ENCODE measurements at places on chromosomes 5 and 9. TPM values are rescaled to one million over a fixed set of nuclear protein-coding genes. Genes with fewer than 3 reads are reported as not detected.

Gene RXRA
- 28.2 TPM for total RNA-seq

Gene EHMT1
- total RNA-seq = 59.6 TPM

Gene POMT1
- total RNA-seq = 48.0 TPM

Gene ZNF483
- 2.4 TPM for total RNA-seq

Gene LECT2
- total RNA-seq = not detected

Gene FKTN
- total RNA-seq = 16.2 TPM

Gene GLRA1
- total RNA-seq = not detected

Gene PLAC8L1
- 0.97 TPM for total RNA-seq

Gene DOCK8
- 0.17 TPM for total RNA-seq

Gene FBP1
- not detected for total RNA-seq

Gene PDE8B
- total RNA-seq = 1.1 TPM

Gene ATG12
- 57.9 TPM for total RNA-seq

Gene IGFBPL1
- 2.8 TPM for total RNA-seq

- peak overlapping the region; percentile 91 for H3K27ac ChIP-seq
- DNase-seq = no peak
- H3K36me3 ChIP-seq = peaks cover 6% of the 10 kb centered on the region
- H3K4me1 ChIP-seq = peaks cover 52% of the 10 kb centered on the region
- no peaks in the 10 kb centered on the region for H3K27me3 ChIP-seq
Observed at GRCh38 chr5:65191554-65192135, 290.1 kb downstream of the ADAMTS6 start.

DNA sequence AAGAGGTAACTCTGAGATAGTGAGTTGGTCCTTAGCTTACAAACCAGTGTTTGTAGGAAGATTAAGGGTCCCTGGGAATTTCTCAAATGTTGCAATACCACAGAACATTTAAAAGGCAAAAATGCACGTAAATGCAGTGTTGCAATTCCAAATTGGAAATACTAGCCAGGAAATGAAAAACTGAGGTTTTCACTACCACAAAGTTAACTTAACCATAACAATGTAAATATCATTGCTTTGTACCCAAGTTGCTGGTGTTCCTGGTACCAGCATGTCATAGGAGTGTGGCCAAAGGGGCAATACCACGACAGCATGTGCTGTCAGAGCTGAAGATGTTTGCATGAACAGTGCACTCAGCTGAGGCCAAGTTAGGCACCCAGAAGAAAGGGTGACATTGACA, 382.9 kb downstream of the GLIS3 start:
- peaks cover 32% of the 10 kb centered on the region for H3K4me1 ChIP-seq
- H3K36me3 ChIP-seq = peaks cover 1% of the 10 kb centered on the region
- no peak overlapping the region for H3K27ac ChIP-seq
- H3K4me3 ChIP-seq = no peak overlapping the region

- peaks cover 32% of the 10 kb centered on the region for H3K4me1 ChIP-seq
- no peak overlapping the region for H3K4me3 ChIP-seq
- H3K27me3 ChIP-seq = no peaks in the 10 kb centered on the region
- H3K27ac ChIP-seq = no peak overlapping the region
Observed at GRCh38 chr5:72366324-72366976, 46.3 kb downstream of the PTCD2 start.

DNA sequence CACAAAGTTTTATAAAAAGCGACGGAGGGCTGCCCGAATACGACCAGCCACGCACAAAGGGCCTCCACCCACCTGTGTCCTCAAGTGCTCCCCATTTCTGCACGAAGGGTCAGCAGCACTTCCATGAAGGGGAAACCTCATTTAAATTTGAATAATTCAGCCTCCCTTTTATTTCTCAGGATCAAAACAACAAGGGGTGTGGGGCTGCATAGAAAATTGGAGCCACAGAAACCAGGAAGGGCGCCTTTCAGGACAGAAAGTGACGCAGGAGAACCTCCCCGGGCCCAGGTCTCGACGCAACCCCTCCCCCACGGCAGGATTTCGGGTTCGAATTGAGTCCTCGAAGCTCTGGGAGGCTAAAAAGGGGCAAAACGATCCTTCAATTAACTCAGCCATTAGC, 2.1 kb downstream of the NRARP start:
- peak overlapping the region; percentile 54 for H3K4me3 ChIP-seq
- peaks cover 23% of the 10 kb centered on the region for H3K4me1 ChIP-seq
- no peaks in the 10 kb centered on the region for H3K36me3 ChIP-seq
- no peak for DNase-seq
- no peak overlapping the region for H3K27ac ChIP-seq
- H3K27me3 ChIP-seq = peaks cover 2% of the 10 kb centered on the region

- peak overlapping the region; percentile 100 for H3K27ac ChIP-seq
- H3K36me3 ChIP-seq = peaks cover 2% of the 10 kb centered on the region
- H3K27me3 ChIP-seq = no peaks in the 10 kb centered on the region
- DNase-seq = no peak
- peaks cover 41% of the 10 kb centered on the region for H3K4me1 ChIP-seq
Observed at GRCh38 chr9:34046784-34047379, 1.8 kb downstream of the UBAP2 start.

- peaks cover 5% of the 10 kb centered on the region for H3K36me3 ChIP-seq
- DNase-seq = no peak
- no peak overlapping the region for H3K4me3 ChIP-seq
- peaks cover 38% of the 10 kb centered on the region for H3K4me1 ChIP-seq
Observed at GRCh38 chr9:87564111-87564510, 66.4 kb downstream of the DAPK1 start.

DNA sequence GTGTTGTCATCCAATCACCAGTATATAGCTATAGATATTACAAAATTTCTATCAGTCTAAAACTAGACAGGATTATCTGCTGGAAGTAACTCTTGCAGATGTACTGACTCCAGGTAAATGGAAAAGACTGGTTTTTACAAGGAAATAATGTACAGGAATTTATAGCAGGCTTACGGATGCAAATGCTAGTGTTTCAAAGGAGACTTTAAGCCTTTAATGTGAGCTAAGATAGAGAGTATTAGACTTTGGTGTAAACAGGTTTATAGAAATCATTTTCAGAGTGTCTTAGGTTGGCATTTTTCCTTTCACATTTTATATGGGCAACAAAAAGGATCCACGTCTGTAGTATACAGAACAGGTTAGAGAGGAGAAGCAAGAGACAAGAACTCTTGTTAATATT, 16.1 kb downstream of the ZNF608 start:
- H3K27me3 ChIP-seq = no peaks in the 10 kb centered on the region
- peaks cover 35% of the 10 kb centered on the region for H3K4me1 ChIP-seq
- H3K27ac ChIP-seq = no peak overlapping the region
- peaks cover 2% of the 10 kb centered on the region for H3K36me3 ChIP-seq

DNA sequence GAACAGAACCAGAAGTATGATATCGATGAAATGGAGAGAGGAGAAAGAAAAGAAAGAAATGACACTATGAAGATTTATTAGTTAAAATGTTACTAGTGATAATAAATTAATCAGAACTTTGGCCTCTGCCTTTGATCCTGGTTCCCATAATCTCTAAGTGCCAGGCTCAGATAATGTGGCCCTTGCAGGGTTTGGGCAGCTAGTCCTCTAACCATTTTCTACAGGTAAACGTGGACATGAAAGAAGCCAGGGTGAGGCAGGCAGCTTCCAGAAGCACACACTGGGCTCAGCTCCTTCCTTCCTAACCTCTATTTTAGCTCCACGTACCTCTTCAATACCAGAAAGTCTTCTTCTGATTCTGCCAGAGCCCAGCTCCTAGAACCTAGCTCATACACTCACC, 30.6 kb downstream of the SYK start:
- H3K4me3 ChIP-seq = no peak overlapping the region
- H3K4me1 ChIP-seq = no peaks in the 10 kb centered on the region

GRCh38 chr9:85016384-85017006, 347.0 kb downstream of the NTRK2 start:
- no peak overlapping the region for H3K4me3 ChIP-seq
- no peak for DNase-seq
- H3K27ac ChIP-seq = no peak overlapping the region
- H3K36me3 ChIP-seq = peaks cover 2% of the 10 kb centered on the region
- no peaks in the 10 kb centered on the region for H3K27me3 ChIP-seq

GRCh38 chr9:4839470-4839912, 46.7 kb downstream of the RCL1 start:
- no peak for DNase-seq
- H3K36me3 ChIP-seq = peaks cover 5% of the 10 kb centered on the region
- peaks cover 48% of the 10 kb centered on the region for H3K4me1 ChIP-seq
- H3K4me3 ChIP-seq = no peak overlapping the region

- DNase-seq = no peak
- no peak overlapping the region for H3K4me3 ChIP-seq
- no peaks in the 10 kb centered on the region for H3K27me3 ChIP-seq
- H3K27ac ChIP-seq = peak overlapping the region; percentile 94
Observed at GRCh38 chr9:91130796-91131318, 230.9 kb downstream of the AUH start.

DNA sequence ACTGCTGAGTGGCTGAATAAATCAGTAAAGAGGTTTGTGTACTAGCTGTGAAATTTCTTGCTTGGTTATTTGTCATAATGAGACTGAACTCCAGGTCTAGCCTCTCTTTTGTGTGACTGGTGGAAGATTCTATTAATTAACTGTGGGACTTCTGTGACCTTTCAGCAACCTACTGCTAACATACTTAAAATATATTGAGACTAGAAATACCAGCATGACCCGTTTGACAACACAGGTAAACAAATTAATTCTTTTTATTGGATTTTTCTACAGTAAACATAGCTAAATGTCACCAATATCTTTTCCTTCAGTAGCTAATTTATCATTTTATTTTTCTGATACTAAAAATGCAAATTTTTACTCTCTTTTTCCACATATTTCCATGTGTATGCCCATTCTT, 390.4 kb upstream of the KCNN2 start:
- H3K4me3 ChIP-seq = no peak overlapping the region
- no peak overlapping the region for H3K27ac ChIP-seq
- no peak for DNase-seq
- no peaks in the 10 kb centered on the region for H3K36me3 ChIP-seq
- H3K4me1 ChIP-seq = no peaks in the 10 kb centered on the region
- H3K27me3 ChIP-seq = peaks cover 2% of the 10 kb centered on the region

- no peak overlapping the region for H3K27ac ChIP-seq
- H3K27me3 ChIP-seq = no peaks in the 10 kb centered on the region
- DNase-seq = no peak
- H3K4me3 ChIP-seq = no peak overlapping the region
- peaks cover 36% of the 10 kb centered on the region for H3K36me3 ChIP-seq
Observed at GRCh38 chr9:32483343-32483742, 42.7 kb downstream of the RIGI start.

GRCh38 chr5:171647043-171647903, 138.3 kb upstream of the SMIM23 start:
- no peak for DNase-seq
- peak overlapping the region; percentile 39 for H3K27ac ChIP-seq
- H3K4me1 ChIP-seq = peaks cover 52% of the 10 kb centered on the region
- H3K4me3 ChIP-seq = no peak overlapping the region

DNA sequence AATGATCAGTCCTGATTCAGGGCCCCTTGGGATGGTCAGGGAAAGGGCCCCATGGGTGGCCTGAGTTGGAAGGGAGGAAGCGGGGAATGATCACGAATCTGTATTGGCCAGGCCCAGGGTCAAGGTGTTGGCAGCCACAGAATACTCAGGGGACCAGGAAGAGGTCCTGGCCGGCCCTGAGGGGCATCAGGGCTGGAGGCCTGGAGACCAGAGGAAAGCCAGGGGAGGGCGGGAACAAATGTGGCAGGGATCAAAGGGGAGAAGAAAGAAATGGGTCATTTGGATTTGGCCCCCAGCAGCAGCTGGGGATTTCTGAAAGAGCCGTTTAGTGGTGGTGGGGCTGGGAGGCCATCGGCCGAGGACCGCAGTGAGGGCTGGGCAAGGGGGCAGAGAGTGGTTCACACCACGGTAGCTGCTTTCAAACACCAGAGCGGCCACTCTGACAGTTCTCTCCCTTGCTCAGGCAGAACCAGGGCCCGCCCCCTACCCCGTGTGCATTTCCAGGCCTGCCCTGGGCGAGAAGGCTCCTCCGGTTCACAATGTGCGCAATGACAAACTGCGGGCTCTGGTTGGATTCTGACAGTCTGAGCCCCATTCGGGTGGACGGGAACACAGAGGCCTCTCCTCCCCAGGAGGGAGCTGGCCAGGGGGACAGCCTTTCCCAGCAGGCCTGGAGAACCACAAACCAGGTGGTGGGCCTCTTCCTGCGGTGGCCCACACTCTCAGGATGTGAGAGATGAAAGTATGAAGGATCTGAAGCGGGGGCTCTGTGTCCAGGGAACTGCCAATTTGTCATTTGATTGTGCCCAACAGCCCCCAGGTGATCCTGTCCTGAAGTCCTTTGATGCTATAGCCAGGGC, 220.3 kb upstream of the IER5L start:
- H3K27ac ChIP-seq = no peak overlapping the region
- H3K4me3 ChIP-seq = no peak overlapping the region
- no peaks in the 10 kb centered on the region for H3K36me3 ChIP-seq
- DNase-seq = peak; percentile 62
- peaks cover 6% of the 10 kb centered on the region for H3K4me1 ChIP-seq

- H3K27me3 ChIP-seq = no peaks in the 10 kb centered on the region
- DNase-seq = no peak
- peaks cover 9% of the 10 kb centered on the region for H3K4me1 ChIP-seq
- no peak overlapping the region for H3K27ac ChIP-seq
Observed at GRCh38 chr5:130762031-130762430, 403.0 kb downstream of the HINT1 start.

- H3K36me3 ChIP-seq = peaks cover 2% of the 10 kb centered on the region
- H3K4me3 ChIP-seq = peak overlapping the region; percentile 33
- H3K27ac ChIP-seq = peak overlapping the region; percentile 91
- H3K4me1 ChIP-seq = peaks cover 69% of the 10 kb centered on the region
- H3K27me3 ChIP-seq = no peaks in the 10 kb centered on the region
Observed at GRCh38 chr9:16521868-16522411, 348.5 kb downstream of the BNC2 start.

DNA sequence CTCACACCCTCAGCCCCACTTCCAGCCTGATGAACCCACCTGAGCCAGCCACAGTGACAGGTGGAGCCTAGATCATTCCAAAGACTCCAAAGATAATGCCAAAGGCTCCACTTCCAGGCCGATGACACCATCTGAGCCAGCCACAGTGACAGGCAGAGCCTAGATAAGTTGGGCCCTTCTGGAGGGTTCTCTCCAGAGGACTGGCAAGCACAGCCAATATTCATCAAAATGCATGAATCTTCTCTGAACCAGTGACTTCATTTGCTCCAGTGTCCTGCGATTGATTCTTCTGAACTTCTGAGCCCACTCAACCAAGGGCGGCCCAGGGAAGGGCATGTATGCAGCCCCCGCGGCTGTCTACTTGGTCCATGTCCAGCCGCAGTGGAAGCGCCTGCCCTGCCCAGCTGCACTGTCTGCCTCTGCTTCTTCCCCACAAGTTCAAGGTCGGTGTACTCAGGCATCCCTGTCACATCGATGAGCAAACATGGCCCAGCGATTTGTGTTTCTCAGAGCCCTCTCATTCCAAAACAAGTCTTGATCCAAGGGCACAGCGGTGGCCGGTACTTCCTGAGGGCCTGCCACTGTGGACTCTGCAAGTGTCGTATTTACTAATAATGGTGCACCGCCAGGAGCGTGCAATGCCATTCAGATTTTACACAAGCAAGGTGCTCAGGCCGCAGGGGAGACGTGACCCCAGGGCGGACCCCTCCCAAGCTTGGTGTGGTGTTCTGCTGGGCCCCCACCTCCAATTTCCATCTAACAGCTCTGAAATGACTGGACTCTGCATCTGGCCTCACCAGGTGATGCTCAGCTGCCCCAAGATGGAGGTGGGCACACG, 107.0 kb downstream of the VAV2 start:
- no peaks in the 10 kb centered on the region for H3K36me3 ChIP-seq
- H3K27me3 ChIP-seq = no peaks in the 10 kb centered on the region

GRCh38 chr9:23962101-23962500, 136.1 kb upstream of the ELAVL2 start:
- no peaks in the 10 kb centered on the region for H3K4me1 ChIP-seq
- H3K4me3 ChIP-seq = no peak overlapping the region
- DNase-seq = no peak

- H3K36me3 ChIP-seq = peaks cover 33% of the 10 kb centered on the region
- H3K4me1 ChIP-seq = peaks cover 26% of the 10 kb centered on the region
- DNase-seq = no peak
- H3K4me3 ChIP-seq = no peak overlapping the region
- no peak overlapping the region for H3K27ac ChIP-seq
- H3K27me3 ChIP-seq = no peaks in the 10 kb centered on the region
Observed at GRCh38 chr5:136062366-136063274, 33.8 kb downstream of the TGFBI start.

Measured in chondrocyte (in vitro differentiated cells).